ENCODE measurements at places on chromosomes 13 and 19. TPM values are rescaled to one million over a fixed set of nuclear protein-coding genes. Genes with fewer than 3 reads are reported as not detected.

Gene SULT2A1
- total RNA-seq: not detected

Gene KLK14
- total RNA-seq: not detected

Gene FGF22
- not detected for total RNA-seq

Gene PRKCG
- not detected for total RNA-seq

Gene ZNF649
- total RNA-seq: 4.8 TPM

Gene KIR3DL1
- total RNA-seq: not detected

Gene SH2D3A
- total RNA-seq: not detected

Gene GNA15
- not detected for total RNA-seq

Gene RGS9BP
- total RNA-seq: not detected

Gene PRRG2
- total RNA-seq: not detected

Gene NFKBIB
- 29.8 TPM for total RNA-seq

Gene GAPDHS
- total RNA-seq: not detected

Gene ANGPTL8
- total RNA-seq: not detected

Gene RAB3A
- total RNA-seq: 1.2 TPM

Gene OR7D2
- total RNA-seq: 0.03 TPM

Gene PSG3
- total RNA-seq: not detected

Gene ZNF284
- total RNA-seq: 2.9 TPM

Gene ZNF737
- not detected for total RNA-seq

Gene PRSS57
- total RNA-seq: not detected

Gene FLT3
- total RNA-seq: not detected

Gene PABPC3
- 0.06 TPM for total RNA-seq

Gene CYP2F1
- not detected for total RNA-seq

Gene EID2B
- total RNA-seq: 6.4 TPM

Gene EDDM13
- not detected for total RNA-seq

Gene SLC8A2
- not detected for total RNA-seq

Gene WDR87
- total RNA-seq: 0.03 TPM

Gene C19orf38
- total RNA-seq: not detected
